Breast epithelium (tissue), 4 donors: ENCODE measurements at places on chromosomes 16 and 17.

DNA sequence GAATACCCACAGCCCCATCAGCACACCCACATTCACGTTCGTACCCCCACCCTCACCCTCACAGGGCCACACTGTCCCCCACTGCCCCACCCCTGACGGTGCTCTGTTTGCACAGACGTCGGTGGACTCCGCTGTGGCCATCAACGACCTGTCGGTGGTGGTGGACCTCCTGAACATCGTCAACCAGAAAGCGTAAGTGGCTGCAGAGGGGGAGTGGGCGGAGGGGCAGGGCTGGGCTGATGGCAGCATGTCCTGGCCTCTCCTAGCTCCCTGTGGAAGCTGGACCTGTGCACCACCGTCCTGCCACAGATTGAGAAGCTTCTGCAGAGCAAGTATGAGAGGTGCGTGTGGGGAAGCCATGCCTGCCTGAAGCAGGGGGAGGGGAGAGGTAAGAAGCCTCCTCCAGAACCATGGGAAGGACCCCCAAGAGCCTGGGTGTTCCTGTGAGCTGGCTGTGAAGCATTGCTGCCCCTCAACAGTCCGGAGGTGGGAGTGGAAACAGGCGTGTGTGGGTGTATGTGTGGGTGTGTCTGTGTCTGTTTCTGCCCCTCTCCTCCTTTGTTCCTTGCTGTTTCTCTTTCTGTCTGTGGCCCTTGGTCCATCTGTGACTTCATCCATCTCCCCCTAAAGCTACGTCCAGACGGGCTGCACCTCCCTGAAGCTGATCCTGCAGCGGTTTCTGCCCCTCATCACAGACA lies 20.3 kb downstream of the KATNB1 start:
- no peak for DNase-seq

- no peak for DNase-seq
Observed at GRCh38 chr17:8117367-8117979, 841 bp downstream of the ALOXE3 start.

- no peak for DNase-seq
Observed at GRCh38 chr16:86298758-86299134, 211.6 kb upstream of the FOXF1 start.

DNA sequence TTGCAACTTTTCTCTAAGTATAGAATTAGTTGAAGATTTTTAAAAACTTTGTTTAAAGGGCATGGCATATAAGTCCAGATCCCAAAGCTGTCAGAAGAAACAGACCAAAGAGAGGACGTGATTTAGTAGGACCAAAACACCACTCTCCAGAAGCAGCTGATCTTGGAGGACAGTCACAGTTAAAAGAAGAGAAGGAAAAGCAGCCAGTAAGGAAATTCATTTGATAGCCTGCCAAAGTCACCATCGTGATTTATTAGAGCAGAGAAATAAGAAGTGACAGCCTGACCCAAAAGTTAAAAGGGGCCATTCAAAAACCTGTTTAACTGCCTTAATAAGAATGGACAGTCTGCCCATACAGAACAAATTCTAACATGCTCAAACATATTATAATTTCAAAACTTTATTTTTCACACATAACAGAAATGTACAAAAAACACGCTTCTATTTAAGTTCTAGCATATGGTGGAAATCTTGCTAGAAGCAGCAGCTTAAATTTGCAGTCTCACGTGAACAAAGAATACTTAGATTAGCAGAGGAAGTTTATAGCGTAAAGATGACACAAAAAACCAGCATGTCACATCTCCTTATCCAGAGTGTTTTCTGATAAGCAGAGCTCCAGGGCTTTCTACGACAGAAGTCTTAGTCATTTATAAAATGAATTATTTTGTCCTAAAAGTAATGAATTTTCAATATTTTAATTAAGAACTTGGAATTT lies 37.2 kb downstream of the TXNDC11 start:
- no peak for DNase-seq

- DNase-seq = no peak
Observed at GRCh38 chr17:32303781-32304288, 38.1 kb downstream of the C17orf75 start.

DNA sequence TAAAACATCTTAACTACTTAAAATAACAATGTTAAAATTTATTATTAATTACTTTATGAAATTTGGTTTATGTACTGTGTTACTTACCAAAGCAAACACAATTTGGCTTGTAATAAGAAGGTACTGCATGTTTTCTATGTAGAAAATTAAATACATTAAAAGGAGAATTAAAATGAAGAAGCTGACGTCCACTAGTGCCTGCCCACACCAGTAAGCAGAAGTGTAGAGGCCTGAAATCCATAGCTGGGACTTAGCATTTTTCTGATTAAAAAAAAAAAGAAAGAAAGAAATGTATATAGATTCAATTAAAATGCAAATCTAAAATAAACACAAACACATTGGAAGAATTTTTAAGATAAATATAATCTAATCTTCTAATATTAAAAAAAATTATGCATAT lies 35.8 kb upstream of the ABCA9 start:
- DNase-seq = no peak

DNA sequence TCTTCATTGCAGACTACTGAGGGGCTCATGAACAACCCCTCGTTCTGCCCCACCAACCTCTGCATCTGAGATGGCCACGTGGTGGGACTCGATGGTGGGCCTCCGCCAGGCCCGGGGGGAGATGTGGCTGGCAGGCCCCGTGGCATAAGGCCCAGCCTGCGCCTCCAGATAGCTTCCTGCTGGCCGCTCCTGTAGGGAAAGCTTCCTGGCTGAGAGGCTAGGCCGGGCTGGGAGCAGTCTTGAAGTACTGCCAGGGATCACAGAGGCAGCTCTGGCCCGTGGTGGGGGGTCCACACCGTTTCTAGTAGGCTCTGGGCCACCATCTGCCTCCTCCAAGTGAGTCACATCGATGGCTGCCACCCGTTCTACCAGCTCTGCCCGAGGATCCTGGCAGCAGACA lies 7.6 kb downstream of the CAMKK1 start:
- DNase-seq = no peak

DNA sequence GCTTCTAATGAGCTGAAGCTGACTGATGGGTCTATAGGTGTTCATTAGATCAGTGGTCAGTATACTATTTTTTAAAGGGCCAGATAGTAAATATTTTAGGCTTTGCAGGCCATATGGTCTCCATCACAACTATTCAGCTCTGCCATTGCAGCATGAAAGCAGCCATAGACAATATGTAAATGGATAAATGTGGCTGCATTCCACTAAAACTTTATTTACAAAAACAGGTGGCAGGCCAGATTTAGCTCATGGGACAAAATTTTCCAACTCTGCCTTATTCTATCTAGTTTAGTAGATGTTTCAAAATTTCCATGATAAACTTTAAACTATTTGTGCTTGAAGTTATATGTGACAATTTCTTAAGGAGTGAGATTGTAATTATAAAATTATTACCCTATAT lies 339.3 kb downstream of the ABCC12 start:
- no peak for DNase-seq

DNA sequence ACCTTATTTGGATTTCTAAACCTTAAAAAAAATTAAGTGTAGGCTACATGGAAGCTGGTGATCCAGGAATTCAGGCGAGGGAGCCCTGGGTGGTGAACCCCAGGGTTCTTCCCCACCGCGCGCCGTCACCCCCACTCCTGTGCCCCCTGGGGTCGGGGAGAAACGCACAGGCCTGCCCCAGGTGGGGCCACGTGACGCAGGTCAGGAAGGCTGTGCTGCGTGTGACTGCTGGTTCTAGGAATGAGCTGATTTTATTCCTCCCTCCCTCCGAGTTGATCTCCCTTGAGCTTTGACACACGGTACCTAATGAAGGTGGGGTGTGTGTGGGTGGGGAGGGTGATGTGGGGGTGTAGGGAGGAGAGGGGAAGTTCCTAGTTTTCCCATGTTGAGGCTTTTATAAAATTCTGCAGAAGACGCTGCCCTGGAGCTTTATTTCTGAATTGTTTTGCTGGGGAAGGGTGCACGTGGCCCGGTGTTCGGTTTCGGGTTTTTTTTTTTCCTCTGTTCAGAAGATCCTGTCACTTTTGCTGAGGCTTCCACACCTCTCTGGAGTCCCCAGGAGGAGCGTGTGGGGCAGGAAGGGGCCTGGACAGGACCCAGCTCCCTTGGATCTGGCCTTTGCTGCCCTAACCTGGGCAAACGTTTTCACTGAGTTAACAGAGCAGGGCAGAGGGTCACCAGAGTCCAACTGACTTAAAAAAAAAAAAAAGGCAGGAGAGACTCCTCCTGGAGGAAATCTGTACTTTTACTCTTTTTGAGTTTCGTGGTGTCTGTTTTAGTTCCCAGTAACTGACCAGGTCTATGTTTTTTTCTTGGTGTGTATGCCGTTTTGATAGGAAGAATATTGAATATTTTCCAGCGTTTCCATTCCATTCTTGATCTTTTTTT lies 55.8 kb upstream of the GSE1 start:
- no peak for DNase-seq

- DNase-seq = no peak
Observed at GRCh38 chr17:73690676-73691075, 46.4 kb upstream of the SDK2 start.

DNA sequence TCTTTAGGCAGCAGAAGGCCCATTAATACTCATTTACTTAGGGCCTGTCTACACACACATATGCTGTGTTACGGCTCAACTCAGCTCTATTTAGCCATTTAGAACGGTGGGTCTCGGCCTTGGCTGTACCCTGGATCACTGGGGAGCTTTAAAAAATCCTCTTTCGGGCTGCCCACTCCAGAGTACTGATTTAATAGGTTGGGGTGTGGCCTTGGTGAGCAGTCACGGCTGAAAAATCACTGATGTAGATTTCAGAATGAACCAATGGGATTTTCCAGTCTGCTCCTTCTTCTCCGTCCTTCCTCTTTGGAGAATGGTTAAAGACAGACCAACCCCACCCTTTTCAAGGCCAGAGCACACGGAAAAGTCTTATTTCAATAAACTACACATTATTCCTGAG lies 223.5 kb downstream of the CCDC182 start:
- no peak for DNase-seq

GRCh38 chr17:35726953-35727460 lies 4.4 kb upstream of the RASL10B start:
- no peak for DNase-seq

- DNase-seq = no peak
Observed at GRCh38 chr17:42642336-42642735, 16.7 kb upstream of the TUBG2 start.

- peak; percentile 27 for DNase-seq
Observed at GRCh38 chr16:57536306-57537193, at the start of gene CCDC102A. Gene CCDC102A (minus strand): TSS chr16:57536571. CDS start chr16:57529177, 7,394 bp downstream.

GRCh38 chr17:43399839-43400328 lies 1.1 kb downstream of the ARL4D start:
- DNase-seq = peak; percentile 70

DNA sequence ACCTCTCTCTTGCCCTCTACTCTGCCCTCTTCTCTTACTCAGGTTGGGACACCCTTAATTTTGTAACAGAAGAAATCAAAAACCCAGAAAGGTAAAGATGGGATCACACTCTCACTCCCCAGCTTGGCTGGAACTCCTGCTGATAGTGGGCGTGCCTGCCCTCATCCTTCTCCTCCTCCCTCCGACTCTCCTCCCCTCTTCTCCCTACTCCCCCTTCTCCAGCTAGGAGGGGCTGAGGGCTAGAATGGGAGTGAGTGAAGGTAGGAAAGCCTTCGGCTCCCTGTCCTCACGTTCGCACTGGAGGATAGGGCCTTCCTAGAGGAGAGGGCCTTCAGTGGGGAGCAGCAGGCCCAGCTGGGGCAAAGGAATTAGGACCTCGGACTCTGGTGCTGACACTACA lies 20.3 kb downstream of the SLC7A6OS start:
- DNase-seq = no peak

DNA sequence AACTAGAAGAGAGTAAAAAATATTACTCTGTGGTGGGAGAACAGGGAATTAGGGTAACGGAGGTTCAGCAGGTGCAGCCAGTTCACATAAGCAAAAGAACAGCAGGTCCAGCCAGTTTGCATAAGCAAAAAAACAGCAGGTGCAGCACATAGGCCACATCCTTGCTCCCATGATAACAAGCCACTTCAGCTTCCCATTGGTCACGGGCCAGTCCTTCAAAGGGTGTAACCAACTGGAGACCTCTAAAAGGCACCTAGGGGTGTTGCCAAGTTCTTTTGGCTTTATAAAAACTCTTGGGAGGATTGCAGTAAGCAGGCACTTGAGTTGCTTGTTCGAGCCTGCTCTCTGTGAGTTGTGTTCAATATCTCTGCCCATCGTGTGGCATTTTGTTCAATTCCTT lies 488.1 kb downstream of the XYLT1 start:
- no peak for DNase-seq

- DNase-seq = no peak
Observed at GRCh38 chr16:57966204-57966771, 4.6 kb downstream of the CNGB1 start.

- no peak for DNase-seq
Observed at GRCh38 chr16:30725418-30725792, 22.8 kb upstream of the PHKG2 start.
